HT-29 (cell line): ENCODE measurements at places on chromosomes 3 and 15. TPM values are rescaled to one million over a fixed set of nuclear protein-coding genes. Genes with fewer than 3 reads are reported as not detected.

GRCh38 chr3:157078131-157078810 is 81.7 kb downstream of the CCNL1 start:
- no peak for DNase-seq

GRCh38 chr3:38687321-38687720 is 37.8 kb upstream of the SCN5A start:
- no peak for DNase-seq

The TMCO5A gene
- total RNA-seq: not detected in 2 replicates

GRCh38 chr3:134803051-134803505 is 8.0 kb downstream of the EPHB1 start:
- DNase-seq: no peak

- DNase-seq: no peak
Observed at GRCh38 chr3:115552007-115552406, 71.3 kb upstream of the GAP43 start.

- no peak for DNase-seq
Observed at GRCh38 chr3:9342696-9343095, 20.2 kb upstream of the THUMPD3 start.

DNA sequence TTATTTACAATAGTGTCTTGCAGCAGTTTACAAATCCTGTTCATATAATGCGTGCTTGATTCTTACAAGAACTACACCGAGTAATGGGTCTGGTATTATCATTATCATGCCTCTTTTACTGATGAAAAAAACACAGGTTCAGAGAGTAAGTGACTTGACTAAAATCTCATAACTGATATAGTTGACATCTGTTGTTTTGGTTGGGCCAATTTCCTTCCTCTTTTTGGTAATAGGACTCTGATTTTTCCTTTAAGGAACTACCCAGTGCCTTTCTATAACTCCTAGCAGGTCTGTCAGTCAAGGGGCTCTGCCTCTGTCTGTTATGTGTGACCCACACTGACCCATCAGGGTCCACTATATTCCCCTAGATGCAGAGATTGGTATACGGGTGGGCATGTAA is 14.6 kb upstream of the BLOC1S6 start:
- DNase-seq: no peak

DNA sequence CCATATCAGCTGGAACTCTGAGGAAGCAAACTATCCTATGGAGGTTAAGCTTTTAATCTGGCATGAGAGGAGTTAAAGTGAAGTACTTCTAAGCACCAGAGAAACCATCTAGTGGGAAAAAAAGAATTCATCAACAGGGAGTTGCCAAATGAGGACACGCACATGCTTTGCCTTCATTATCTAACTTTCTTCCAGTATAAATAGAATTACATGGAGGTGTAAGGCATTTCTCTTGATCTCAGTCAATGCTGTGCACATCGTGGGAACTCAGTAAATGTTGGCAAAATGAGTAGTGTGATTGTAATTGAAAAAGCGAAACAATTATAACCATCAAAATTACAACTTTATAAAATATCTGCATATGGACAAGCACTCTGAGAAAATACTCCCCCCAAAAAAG is 8.0 kb upstream of the GSK3B start:
- DNase-seq: no peak

GRCh38 chr3:27507515-27508266 is 23.5 kb upstream of the SLC4A7 start:
- peak; percentile 65 for DNase-seq

- no peak for DNase-seq
Observed at GRCh38 chr15:27683121-27683520, 416.0 kb downstream of the OCA2 start.

GRCh38 chr3:39378957-39379777 is 4.0 kb upstream of the SLC25A38 start:
- DNase-seq: no peak

The CELF6 gene
- 0.31 and 0.55 TPM in 2 replicates for total RNA-seq

GRCh38 chr15:101639667-101640066 is 12.5 kb downstream of the TM2D3 start:
- DNase-seq: no peak

The IL17RD gene
- total RNA-seq: 0.10 and 0.13 TPM in 2 replicates

The FGF7 gene
- total RNA-seq: not detected in 2 replicates
